Fibroblast of the aortic adventitia (primary cell): ENCODE measurements at places on chromosomes 2 and 18. TPM values are rescaled to one million over a fixed set of nuclear protein-coding genes. Genes with fewer than 3 reads are reported as not detected.

Gene GPAT2
- total RNA-seq = 10.2 TPM in 1 of 2 replicates, not detected in the other

Gene KCMF1
- total RNA-seq = 28.5 and 64.5 TPM in 2 replicates

Gene TGIF1
- 68.4 and 106 TPM in 2 replicates for total RNA-seq

Gene HOXD3
- total RNA-seq = 0.09 TPM in 1 of 2 replicates, not detected in the other

GRCh38 chr2:10522726-10523405 lies 74.7 kb upstream of the ODC1 start:
- no peak for DNase-seq

DNA sequence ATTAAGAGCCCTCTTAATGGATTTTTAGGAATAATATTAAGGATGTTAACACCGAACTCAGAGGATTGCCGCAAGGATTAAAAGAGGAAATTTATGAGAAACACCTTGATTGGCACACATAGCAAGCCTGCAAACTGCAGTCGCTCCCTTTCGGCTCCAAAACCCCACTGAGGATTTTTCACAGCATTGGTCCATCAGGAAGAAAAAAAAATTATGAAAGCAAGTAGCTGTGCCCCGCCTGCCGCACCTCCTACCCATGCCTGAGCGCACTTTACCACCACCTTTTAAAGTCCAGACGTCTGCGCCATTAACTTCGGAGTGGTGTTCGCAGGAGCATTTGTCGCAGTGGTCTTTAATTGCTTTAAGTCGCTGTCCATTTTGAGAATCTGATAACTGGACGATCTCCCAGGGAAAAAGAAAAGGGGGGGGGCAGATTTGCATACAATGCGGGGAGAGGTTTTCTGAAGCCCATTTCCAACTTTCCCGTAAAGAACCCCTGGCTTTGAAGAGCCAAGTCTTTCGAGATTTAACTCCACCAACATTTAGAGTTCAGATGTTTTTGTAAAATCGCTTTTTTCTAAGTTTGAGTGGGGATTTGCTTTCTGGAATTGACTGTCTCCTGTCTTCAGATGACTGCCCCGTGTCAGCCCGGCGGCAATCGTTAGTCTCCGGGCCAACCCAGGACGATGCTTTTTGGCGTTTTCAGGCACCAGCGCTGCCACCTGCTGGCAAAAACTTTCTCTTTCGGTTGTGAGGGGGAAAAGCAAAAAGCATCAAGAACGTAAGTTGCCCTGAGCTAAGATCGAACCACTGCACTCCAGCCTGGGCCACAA lies 913 bp upstream of the TRABD2A start:
- DNase-seq = peak; percentile 83

GRCh38 chr2:69032336-69032735 lies 19.4 kb downstream of the ANTXR1 start:
- no peak for DNase-seq

DNA sequence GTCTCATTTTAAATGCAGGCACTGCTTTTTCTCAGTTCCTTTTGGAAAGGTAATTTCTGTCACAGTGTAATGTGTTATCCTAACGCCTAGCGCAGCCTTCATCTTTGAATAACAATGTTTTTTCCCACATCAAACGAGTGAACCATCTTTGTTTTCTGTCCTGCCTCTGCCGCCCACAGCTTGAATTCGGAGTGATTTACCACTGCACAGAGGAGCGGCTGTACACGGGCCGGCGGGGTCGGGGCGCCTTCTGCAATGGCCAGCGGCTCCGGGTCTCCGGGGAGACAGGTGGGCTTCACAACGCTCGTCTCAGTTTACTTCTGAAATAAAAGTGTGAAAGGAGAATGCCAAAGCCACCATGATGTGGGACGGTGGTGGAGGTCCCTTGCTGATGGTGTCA lies 32.8 kb downstream of the IMPA2 start:
- DNase-seq = no peak

GRCh38 chr2:2098458-2099167 lies 232.5 kb downstream of the MYT1L start:
- DNase-seq = no peak

DNA sequence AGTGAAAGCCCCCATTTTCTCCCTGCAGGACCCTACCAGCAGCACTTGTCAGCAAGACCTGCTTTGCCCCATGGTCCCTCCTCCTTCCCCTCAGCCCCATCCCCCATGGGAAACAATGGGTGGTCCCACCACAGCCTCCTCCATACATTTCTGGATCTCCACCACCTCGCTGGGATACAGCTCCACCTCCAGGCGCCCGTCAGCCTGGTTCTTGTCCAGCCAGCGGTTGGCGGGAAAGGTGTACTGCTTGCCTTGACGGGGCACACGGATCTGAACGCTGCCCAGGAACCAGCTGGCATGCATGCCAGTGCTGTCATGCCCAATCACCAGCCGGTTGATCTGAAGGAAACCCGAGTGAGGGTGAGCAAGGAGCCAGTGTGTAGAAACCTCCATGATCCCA lies 90.9 kb downstream of the LOXHD1 start:
- no peak for DNase-seq

DNA sequence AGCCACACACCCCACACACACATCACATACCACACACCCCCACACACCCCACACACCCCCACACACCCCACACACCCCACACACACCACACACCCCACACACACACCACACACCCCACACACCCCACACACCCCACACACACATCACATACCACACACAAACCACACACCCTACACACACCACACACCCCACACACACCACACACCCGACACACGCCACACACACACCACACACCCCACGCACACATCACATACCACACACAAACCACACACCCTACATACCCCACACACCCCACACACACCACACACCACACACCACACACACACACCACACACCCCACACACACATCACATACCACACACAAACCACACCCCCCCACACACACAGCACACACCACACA lies 22.4 kb downstream of the TWIST2 start:
- no peak for DNase-seq

DNA sequence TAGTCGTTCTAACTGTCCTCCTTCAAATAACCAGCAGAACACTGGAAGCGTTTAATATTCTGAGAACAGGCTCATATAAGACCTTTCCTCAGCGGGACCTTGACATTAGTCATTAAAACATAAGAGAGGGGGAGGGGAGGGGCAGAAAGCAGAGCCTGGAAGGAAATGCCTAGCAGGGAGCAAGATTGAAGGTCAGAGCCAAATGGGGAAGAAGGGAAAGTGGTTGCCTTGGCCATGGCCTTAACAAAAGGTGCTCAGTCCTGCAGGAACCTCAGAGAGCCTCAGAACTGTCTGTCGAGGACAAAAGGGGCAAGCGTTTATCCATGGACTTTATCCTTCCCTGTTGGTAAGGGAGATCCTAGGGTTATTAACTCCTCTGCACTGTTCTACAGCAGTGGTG lies 856 bp upstream of the PLA2R1 start:
- DNase-seq = no peak

DNA sequence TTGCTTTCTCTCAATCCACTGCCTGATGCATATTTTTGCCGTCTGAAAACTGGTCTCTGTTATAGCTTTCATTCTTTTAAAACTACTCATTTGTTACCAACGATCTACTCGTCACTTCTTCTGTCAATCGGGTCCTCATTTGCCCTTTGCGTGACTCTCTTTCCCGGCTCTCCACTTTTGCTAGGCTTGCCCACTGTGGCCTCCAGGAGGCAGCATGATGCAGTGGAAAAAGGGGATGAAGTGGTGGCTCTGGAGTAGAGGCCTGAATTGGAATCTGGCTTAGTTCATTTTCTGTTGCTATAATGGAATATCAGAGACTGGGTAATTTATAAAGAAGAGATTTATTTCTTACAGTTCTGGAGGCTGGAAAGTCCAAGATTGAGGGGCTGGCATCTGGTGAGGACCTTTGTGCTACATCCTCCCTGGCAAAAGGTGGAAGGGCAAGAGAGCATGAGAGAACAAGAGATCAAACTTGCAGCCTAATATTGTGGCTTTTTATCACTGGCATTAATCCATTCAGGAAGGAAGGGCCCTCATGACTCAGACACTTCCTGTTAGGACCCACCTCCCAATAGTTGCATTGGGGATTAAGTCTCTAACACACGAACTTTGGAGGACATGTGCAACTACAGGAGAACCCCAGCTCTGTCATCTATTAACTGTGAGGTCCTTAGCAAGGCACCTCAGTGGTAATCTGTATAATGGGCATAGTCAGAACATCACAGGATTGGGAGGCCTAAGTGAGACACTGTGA lies 15.4 kb downstream of the GDF7 start:
- no peak for DNase-seq

DNA sequence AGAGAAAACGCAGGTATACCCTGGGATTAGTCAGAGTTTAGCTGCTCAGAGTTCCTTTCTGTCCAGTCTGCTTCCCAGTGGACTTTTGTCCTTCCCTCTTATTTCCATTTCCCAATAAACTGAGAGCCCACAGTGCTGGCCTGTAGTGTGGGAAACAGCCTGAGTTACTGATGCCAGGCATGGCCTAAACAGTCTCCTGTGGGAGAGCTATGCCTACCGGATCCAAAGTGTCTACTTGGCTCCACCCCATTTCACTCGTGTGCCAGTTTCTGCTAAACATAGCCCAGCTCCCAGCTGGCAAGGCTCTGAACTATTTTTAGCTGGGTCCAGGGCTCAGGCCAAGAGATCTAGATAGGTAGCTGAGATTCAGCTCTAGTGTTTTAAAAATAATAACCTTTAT lies 15.6 kb upstream of the PPP1CB start:
- DNase-seq = peak; percentile 73
